Esophagus mucosa (tissue), 1 donor: ENCODE measurements at places on chromosomes 1 and 21.

- no peak for ATAC-seq
Measured at GRCh38 chr1:208939537-208940085, 643.9 kb upstream of the CAMK1G start.

DNA sequence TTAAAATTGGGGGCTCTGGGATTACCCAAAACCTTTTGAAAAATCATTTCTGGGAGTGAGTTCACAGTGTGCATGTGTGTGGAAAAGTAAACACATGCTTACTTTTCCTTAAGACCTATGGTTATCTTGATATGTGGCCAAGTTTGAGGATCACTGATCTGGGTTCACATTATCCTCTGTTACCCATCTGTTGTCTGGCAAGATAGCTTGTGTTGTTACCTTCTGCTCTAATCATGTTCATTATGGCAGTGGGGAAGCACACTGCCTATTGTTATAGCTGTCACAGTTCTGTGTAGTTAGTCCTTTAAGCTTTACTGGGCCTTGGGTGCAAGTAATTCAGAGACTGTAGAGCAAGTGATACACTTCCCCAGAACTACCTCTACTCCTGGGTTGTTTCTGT lies 5.0 kb downstream of the CTBS start:
- no peak for ATAC-seq

GRCh38 chr1:204465546-204466415 lies 28.8 kb downstream of the PIK3C2B start:
- ATAC-seq, result no peak

- ATAC-seq, result peak; percentile 74
Measured at GRCh38 chr1:107691540-107691939, 273.4 kb downstream of the VAV3 start.
